Esophagus muscularis mucosa (tissue), 4 donors: ENCODE measurements at places on chromosomes 16 and 17. TPM values are rescaled to one million over a fixed set of nuclear protein-coding genes. Genes with fewer than 3 reads are reported as not detected.

Gene COL1A1
- total RNA-seq: 24.4 TPM

Gene CD300H
- not detected for total RNA-seq

GRCh38 chr16:57961538-57961937 is 9.4 kb downstream of the CNGB1 start:
- no peaks in the 10 kb centered on the region for H3K27me3 ChIP-seq
- DNase-seq: no peak
- no peaks in the 10 kb centered on the region for H3K36me3 ChIP-seq
- H3K4me1 ChIP-seq: no peaks in the 10 kb centered on the region
- no peak overlapping the region for H3K27ac ChIP-seq

DNA sequence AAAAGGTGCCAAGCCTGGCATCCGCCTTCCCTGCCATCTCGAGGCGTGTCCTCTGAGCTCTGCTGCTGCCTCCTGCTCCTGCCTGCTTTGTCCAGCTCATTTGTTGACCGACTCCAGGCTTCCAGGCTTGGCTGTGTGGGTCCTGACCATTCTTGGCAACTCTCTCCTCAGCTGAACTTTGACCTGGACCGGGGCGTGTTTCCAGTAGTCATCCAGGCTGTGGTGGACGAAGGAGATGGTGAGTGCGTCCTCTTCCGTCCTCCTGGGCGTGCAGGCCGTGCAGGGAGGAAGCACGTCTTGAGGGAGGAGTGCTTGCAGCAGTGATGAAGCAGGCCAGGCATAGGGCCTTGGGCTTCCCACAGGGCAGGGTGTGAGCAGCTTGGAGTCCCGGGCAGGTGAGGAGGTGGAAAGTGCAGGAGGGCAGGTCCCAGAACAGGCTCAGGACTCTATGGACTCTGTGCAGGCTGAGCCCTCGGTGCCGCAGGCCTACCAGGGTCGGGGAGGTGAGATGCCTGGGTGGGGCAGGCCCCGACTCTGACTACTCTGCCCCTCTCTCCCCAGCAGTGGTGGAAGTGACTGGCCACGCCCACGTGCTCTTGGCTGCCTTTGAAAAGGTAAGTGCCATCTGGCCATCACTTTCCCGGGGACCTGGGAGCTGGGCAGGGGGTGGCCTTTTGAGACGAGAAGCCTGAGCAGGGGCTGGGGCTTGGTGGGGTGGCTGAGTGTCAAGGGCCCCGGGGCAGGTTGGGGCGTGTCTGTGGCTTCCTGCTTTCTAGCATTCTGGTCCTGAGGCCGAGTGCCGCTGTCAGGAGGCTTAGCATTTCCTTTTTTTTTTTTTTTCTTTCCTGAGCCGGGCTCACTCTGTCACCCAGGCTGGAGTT is 28.6 kb upstream of the NUDT16L1 start:
- peaks cover 23% of the 10 kb centered on the region for H3K4me1 ChIP-seq
- H3K27me3 ChIP-seq: no peaks in the 10 kb centered on the region
- no peak overlapping the region for H3K27ac ChIP-seq
- no peak overlapping the region for H3K4me3 ChIP-seq
- peaks cover 33% of the 10 kb centered on the region for H3K36me3 ChIP-seq

GRCh38 chr17:64732336-64733006 is 70.4 kb upstream of the SMURF2 start:
- no peak for DNase-seq
- peaks cover 11% of the 10 kb centered on the region for H3K4me1 ChIP-seq
- H3K4me3 ChIP-seq: no peak overlapping the region
- no peaks in the 10 kb centered on the region for H3K27me3 ChIP-seq

DNA sequence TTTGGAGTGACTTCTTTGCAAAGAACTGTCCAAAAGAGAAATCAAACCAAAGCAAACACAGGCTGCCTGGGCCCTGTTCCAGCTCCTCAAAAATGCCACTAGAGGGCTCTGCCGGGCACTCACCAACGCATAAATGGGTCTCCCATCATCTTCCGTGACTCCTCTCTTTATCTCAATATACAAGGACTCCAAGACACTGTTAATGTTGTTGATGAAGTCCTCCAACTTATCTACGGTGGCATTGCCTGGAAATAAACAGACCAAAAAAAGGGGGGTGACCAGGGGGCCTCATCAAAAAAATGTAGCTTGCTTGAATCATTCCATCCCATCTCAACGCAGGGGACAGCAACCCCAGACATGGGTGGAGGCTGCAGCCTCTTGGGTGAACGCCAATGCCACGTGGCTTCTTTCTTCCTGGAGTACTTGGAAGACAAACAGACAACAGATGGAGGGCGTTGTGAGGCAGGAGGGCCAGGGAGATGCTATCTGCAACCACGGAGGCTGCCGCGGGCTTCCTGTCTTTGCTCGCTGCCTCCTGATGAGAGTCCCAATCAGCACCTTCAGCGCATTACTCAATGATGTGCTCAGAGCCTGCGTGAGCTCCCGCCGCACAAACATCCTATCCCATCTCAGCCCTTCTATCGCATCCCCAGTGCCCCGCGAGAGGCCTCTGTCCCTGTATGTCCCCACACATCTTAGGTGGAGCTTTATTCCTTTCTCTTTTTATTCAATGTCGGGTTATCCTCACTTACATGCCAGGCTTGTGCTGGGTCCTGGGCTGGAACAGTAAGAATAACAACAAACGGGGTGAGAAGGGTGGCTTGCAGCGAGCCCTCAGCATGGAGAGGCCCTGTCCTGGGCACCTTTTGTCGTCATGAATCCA is 32.0 kb downstream of the KDM8 start:
- H3K27ac ChIP-seq: peak overlapping the region; percentile 78
- peaks cover 56% of the 10 kb centered on the region for H3K4me1 ChIP-seq
- H3K27me3 ChIP-seq: no peaks in the 10 kb centered on the region
- H3K36me3 ChIP-seq: peaks cover 26% of the 10 kb centered on the region
